ENCODE measurements at places on chromosomes 7 and 10.

- peak; percentile 8 for DNase-seq
Observed at GRCh38 chr10:61621605-61622051, 41.1 kb upstream of the CABCOCO1 start.

DNA sequence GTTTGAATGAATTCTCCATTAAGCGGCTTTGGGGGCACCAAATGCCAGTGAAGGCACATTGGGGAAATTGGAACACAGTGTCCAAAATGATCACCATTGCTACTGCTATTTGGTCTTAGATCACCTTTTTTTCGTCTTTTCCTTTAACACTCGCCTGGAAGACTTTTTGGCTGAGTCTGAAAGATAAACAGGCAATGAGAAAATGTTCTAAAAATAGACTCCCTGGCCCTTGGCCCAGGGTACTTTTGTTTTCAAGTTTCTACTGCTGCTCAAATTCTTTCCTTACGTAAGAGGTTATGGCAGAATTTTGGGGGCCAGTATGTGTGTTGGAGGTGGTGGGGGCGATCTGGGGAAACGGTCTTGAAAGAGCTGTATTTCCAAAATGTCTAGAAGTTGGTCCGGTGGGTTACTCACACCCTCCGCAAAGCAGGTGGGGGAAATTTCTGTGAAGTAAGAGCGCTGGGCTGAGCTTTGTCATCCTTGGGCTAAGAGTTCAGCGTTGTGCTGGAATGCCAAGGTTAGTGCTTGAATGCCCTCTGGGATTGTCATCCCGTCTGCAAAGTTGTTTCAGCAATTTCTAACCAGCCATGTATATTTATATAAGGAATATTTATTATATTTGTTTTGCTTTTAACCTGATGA, 1.3 kb upstream of the ITPRIP start:
- DNase-seq: no peak

DNA sequence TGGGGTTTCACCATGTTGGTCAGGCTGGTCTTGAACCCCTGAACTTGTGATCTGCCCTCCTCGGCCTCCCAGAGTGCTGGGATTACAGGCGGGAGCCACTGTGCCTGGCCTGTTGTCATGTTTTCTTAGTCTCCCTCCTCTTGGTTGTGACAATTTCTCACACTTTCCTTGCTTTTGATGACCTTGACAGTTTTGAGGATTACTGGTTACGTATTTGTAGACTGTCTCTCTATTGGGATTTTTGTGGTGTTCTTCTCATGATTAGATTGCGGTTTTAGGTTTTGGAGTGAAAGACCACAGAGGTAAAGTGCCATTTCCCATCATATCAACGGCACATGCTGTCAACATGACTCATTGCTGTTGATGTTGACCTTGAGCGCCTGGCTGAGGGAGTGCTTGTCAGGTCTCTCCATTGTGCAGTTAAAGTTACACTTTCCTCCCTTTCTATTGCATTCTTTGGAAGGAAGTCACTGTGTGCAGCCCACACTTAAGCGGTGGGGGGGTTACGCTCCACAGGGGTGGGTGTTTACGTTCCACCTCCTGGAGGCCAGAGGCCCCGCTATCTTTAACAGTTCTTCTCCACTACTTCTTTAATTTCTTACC, 10.8 kb downstream of the NEURL1 start:
- DNase-seq: no peak

- DNase-seq: no peak
Observed at GRCh38 chr10:133100706-133101415, 13.1 kb downstream of the ADGRA1 start.

DNA sequence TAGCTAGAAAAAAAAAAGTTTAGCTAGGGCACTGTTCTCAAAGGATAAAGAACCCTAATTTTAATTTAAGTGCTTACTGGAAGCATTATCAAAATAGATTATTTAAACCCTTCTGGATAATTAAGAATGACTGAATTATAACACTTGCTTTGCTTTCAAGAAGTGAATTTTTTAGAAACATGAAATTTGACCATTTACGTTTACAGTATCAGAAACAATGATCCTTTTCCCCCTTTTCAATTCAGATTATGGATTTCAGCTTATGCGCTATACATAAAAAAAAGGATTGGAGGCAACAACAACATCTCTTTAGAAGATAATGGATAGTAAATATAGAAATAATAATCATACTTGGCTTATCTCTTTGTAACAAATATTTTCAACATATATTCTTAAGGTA, 39.2 kb downstream of the CREM start:
- no peak for DNase-seq

DNA sequence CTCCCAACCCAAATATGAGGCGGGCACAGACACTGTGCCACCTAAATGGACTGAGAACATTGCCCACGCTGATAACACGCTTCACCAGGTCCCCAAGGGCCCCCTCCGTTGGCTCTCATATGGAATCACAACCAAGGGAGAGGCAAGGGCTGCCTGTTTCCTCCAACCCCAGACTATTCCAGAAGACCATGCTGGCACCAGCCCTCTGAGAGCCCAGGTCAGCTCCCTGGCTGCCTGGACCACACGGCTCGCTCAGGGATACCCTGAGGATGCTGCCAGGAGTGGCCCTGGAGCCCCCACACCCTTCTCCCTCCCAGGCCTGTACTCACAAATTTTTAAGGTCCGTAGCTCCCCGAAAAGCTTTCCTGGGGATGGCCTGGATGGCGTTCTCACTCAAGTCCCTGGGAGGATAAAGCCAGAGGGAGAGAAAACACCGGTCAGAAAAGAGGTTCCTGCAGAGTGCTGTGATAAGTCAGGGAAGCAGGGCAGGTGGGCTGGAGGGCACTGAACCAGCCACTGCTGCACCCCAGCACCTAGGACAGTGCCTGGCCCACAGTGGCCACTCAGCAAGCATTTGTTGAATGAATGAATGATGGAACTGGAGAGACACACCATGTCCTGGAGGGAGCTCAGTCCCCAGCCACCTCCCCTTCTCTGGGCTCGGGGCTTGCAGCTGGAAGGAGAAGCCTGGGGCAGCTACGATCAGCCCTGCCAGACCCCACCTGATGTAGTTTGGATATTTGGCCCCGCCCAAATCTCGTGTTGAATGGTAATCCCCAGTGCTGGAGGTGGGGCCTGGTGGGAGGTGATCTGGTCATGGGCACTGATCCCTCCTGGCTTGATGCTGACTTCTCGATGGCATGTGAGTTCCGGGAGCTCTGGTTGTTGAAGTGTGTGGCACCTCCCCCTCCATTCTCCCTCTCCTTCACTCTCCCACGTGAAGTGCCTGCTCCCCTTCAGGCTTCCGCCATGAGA, 119.8 kb downstream of the SLIT1 start:
- DNase-seq: no peak

- DNase-seq: no peak
Observed at GRCh38 chr10:72106154-72106849, 18.0 kb upstream of the SPOCK2 start.
